ENCODE measurements at places on chromosomes 7 and 10.

DNA sequence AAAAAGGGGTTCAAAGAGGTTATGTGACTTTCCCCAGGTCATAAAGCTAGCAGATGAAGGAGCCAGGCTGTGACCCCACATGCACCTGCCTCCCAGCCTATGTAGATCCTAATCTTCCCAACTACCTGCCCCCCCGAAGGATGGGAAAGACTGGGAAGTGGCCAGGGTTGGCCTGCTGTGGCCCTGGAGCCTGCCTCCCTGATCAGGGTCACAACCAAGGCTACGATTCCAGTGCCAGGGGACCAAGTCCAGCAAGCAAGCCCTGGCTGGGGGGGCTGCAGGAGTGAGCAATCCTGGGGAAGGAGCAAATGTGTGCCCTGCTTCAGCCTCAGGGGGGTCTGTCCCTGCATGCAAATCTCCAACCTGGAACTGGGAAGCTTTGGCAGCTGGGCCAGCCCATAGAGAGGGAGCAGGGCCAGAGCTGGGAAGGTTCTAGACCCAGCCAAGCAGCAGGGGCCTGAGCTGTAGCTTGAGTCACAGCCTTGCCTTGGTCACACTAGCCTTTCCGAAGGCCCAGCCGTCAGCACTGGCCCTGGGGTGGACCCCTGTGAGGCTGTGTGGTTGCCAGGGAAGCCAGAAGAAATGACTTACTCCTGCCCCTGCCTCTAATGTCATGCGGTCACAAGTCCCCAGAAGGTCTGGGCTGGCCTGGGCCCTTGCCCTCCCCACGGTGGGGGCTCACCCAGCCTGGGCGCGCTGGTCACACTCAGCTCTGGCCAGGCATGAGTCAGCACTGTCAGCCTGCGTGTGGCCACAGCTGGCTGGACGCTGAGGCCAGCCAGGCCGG is 96.4 kb upstream of the ZMIZ1 start:
- no peak for DNase-seq

DNA sequence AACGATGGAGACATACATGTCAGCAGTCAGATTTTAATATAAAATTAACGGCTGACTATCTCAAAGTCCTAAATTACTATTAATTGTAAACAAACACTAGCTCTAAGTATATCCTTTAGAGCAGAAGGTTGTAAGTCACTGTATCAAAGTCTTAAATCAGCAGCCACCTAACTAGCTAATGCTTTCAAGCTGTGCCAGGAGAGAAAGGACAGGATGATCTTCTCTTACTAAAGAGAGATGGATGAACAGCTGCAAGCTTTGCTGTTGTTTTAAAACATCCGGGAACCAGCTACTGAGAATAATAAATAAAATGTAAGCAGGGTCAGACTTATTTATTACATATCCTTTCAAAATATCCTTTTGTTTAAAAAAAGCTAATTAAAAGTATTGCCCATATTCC is 24.0 kb upstream of the ABLIM1 start:
- DNase-seq, result no peak

DNA sequence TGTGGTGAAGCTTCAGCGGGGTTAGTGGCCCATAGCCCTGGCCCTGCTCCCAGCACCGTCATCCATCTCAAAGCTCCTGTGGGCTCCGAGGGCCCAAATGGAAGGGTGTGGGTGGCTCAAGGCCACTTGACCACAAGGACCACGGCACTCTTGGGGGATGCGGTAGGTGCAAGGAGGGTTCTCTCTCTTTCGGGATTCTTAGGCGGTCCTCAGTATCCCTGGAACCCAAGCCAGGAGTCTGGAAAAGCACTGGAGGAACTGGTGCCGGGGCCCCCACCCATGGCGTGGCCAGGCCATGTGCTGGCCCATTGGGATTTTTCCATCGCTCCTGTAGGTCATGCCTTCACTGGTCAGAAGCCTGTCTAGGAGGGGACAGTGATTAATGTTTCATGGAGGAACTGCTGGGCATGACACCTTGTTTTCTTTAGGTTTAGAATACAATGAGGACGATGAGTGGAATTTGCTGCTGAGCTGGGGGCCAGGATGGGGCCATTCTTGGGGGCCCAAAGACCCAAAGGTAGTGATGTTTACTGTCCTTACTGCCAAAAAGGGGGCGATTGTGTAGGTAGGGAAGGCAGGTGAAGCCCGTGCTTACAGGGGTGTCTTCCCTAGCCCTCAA is 16.7 kb downstream of the AQP1 start:
- DNase-seq, result no peak

DNA sequence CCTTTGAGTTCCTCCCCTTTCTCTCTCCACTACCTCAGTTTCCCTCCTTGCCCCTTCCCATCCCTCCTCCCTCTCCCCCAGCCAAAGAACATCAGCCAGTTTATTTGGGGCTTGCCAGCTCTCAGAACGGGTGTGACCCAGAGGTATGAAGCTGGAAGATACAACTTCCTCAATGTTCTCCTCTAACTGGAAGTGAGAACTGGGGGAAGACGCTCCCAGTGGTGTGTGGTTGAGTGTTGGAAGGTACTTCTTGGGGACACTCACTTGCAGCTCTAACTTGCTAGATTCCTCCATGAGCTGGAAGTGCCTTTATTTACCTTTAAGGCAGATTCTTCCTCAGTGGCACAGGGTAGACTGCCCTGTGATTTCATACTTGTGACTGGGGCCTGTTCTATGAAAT is 110.5 kb upstream of the HABP2 start:
- no peak for DNase-seq

- DNase-seq, result no peak
Observed at GRCh38 chr10:113177936-113178335, 227.9 kb downstream of the TCF7L2 start.

GRCh38 chr7:39644170-39644569 is 20.8 kb downstream of the RALA start:
- no peak for DNase-seq

DNA sequence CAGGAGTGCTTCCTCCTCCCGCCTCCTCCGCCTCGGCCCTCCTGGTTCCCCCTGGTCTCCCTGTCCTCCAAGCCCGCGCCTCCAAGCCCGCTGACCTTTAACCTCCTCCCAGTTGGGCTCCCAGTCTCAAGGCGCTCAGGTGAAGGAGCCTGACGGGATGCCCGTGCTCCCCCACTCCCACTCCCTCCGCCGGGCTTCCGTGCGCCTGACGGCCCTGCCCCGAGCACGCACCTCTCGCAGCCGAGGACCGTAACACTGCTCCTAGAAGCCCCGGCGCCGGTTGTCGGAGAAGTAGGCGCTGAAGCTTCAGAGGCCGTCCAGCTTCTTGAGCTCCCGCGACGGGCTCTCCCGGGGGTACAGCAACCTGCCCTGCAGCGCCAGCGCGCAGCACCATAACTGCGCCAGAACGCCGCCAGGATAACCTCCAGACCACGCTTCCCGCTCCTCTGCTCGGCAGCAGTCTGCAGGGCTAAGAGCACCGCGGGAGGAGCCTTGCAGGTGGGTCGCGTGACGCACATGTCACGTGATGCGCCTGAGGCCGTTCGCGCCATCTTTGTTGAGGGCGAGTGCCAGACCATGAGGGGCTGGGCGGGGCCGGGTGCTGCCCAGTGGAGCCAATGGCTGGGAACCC is 71.0 kb upstream of the ZNF479 start:
- no peak for DNase-seq

- DNase-seq, result no peak
Observed at GRCh38 chr10:51894771-51895578, 195.6 kb upstream of the CSTF2T start.

- DNase-seq, result no peak
Observed at GRCh38 chr7:137006293-137006692, 137.8 kb downstream of the CHRM2 start.

- no peak for DNase-seq
Observed at GRCh38 chr7:149432121-149432691, 28.7 kb downstream of the ZNF777 start.

Data from stimulated activated CD8-positive, alpha-beta memory T cell treated with anti-CD3 and anti-CD28 coated beads, Interleukin-12 subunit alpha, Interleukin-12 subunit beta, amount 100 ng/mL, for 1 hour (primary cell).